Fibroblast of upper back skin (primary cell): ENCODE measurements at places on chromosomes 5 and 9.
A peak's percentile ranks its signal among the peaks of the same experiment; 100 is the strongest.

GRCh38 chr5:140239461-140239860 is 63.4 kb downstream of the PFDN1 start:
- DNase-seq, result no peak

GRCh38 chr5:156486394-156487238 is 159.7 kb downstream of the SGCD start:
- no peak for DNase-seq

- DNase-seq, result no peak
These were observed 82.2 kb upstream of the RFX3 start for GRCh38 chr9:3608011-3608410.

DNA sequence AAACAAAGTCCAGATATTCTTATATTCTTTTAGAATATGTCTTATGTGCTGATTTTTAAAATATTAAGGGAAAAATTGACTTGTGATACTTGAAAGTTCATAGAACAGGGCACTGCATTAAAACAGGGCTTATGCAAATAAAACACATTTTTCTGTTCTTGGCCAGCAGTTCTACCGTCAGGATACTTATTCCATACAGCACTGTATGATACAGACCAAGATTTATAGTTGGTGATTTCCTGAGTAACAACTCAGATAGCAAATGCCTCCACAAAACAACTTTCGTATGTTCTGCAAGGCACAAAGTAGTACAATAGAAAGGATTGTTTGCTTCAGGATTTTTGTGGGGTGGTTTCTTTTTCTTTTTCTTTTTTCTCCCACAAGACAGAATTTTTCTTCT is 70.0 kb downstream of the F2RL2 start:
- DNase-seq, result no peak

DNA sequence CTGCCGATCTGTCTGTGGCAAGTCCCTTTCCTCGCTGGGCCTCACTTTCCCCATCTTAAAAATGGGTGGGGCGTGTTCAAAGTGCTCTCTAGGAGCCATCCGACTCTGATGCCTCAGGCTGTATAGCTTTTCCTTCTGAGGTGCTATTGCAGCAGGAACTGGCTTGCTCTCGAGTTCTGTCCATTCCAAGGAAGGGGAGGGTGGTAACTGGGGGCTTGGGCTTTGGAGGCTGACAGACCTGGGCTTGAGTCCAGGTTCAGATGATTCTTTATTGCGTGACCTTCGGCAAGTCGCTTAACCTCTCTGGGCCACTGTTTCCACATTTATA is 139.5 kb downstream of the RGS3 start:
- no peak for DNase-seq

DNA sequence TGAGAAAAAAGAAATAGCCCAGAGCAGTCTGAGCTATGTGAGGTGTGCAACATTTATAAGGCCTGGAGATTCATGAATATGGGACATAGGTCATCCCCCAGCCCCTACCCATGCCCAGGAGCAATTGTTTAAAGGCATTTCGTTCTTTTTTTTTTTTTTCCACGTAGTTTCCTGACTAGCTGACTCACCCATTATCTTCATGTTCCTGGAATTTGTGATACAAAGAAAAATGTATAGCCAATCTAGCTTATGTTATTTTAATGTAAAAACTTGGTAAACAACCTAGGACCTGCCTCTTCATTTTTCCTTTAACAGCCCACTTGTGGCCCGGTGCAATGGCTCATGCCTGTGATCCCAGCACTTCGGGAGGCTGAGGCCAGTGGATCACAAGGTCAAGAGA is 81.3 kb downstream of the OSTF1 start:
- DNase-seq, result peak; percentile 25

GRCh38 chr9:103014242-103014641 is 19.1 kb downstream of the CYLC2 start:
- DNase-seq, result no peak

DNA sequence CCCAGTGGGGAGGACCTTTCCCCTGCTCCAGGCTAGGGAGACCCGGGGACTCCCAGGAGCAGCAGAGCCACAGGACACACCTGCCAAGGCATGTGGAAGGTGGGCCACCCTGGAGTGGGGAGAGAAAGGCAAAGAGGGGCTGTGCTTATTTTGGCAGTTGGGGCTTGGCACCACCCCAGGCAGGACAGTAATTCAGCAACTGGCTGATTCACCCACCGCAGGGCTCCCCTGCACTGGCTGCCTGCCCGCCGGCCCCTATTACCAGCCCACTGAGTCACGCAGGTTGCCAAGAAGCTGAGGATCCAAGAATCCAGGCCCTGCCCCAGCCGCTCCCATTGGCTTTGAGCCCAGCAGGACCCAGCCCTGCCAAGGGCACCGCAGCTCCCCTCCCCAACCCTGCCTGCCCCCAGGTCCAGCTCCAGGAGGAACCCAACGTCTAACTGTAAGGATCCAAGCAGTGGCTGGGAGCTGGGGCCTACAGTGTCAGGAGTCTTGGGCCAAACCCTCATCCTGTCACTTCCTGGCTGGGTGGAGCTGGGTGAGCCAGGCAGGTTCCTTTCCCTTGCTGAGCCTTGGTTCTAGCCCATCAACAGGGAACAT is 14.2 kb upstream of the RALGDS start:
- DNase-seq, result peak; percentile 83

DNA sequence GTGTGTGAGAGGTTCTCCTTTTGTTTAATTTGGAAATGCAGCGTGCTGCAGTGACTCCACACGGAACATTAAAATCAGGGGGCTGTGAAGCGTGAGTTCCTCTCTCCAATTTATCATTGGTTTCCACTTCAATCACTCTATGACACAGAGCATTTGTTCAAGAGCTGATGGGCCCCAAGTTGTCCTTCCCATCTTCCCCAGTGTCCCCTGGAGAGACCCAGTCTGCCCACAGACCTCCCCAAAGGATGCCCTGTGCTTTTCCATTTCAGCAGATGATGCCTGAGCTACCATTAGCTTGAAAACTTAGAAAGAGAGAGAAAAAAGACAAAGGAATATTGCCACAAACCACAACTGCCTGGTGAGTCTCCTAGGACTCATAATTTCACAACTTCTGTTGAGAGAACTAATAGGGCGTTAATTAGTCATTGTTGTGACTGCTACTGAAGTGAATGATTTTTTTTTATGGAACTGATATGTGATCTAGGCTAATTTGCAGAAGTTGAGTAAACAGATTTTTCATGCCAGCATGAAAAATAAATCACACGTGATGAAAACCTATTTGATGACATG is 772.7 kb downstream of the SEMA5A start:
- peak; percentile 15 for DNase-seq

GRCh38 chr5:159471904-159472303 is 141.6 kb upstream of the IL12B start:
- no peak for DNase-seq

DNA sequence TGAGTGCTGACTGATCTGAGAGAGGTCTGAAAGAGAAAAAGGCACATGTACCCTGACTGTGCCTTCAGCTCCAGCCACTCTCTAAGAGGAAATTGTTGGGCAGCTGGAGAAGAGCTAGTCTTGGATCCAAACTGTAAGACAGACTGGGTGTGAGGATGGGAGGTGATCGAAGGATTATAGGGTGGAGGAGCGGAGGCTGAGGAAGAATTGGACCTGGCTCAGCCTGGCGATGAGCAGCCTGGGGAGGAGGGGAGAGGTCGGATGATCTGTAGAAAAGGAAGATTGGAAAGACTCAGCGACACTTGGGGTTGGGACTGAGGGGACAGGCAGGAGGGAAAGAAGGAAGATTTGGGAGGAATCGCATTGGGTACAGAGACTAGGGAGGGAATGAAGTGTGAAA is 98.6 kb upstream of the SLC25A48 start:
- no peak for DNase-seq

- DNase-seq, result peak; percentile 13
These were observed 268.6 kb upstream of the MVB12B start for GRCh38 chr9:126058011-126058531.

DNA sequence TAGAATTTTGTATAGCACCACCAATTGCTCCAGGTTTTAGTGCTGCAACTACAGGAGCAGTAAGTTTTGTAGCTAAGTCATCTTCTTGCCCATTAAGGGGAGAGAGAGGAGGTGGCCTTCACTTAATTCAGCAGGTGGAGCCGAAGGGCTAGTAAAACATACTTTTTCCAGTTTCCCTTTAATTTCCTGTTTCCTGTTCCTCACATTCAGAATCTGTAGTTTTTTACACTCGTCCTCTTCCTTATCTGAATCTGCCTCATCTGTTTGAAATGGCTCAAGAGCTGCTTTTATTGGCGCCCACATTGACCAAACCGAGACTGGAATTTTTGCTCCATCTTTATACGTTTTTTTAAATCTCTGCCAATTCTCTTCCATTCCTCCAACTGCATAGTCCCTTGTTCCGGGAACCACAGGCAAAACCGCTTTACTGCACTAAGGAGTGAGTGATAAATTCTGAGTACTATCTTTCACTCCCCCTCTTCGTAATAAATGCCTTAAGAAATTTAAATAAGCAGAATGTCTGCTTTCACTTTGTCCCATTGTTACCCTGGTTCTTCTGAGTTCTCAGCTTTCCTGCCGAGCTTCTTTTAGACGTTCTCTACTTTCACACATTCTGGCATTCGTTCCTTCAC is 133.9 kb downstream of the DROSHA start:
- no peak for DNase-seq

- no peak for DNase-seq
These were observed 49.8 kb upstream of the FCN1 start for GRCh38 chr9:134967547-134967930.

DNA sequence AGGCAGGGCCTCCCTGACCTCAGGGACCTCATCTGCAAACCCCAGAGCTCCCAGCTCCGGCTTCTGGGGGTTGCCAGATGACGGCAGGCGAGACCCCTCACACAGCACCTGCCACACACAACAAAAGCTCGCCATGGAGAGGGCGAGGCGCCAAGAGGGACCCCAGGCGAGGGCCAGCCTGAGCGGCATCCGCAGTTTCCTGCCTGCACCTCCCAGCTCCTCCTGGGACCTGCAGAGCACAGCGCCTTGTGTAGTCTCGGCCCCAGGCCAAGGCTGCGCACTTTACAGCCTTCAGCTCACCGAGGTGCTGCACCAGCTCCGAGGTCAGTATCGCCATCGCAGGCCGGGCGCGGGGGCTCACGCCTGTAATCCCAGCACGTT is 82.4 kb upstream of the ADAMTS2 start:
- no peak for DNase-seq

GRCh38 chr9:91275655-91276054 is 86.1 kb downstream of the AUH start:
- DNase-seq, result no peak

GRCh38 chr9:89305868-89306267 is 5.1 kb upstream of the CKS2 start:
- no peak for DNase-seq

GRCh38 chr5:114243281-114243971 is 118.4 kb upstream of the KCNN2 start:
- DNase-seq, result peak; percentile 88

GRCh38 chr5:175576096-175576495 is 81.8 kb upstream of the HRH2 start:
- DNase-seq, result no peak

- no peak for DNase-seq
These were observed 196 bp upstream of the GRM6 start for GRCh38 chr5:178995341-178995690.

- DNase-seq, result no peak
These were observed 115.7 kb upstream of the EPB41L4A start for GRCh38 chr5:112534611-112535255.

GRCh38 chr5:55149308-55149795 is 10.6 kb upstream of the GPX8 start:
- DNase-seq, result peak; percentile 8

- DNase-seq, result no peak
These were observed 20.7 kb upstream of the PURA start for GRCh38 chr5:140093179-140093578.

DNA sequence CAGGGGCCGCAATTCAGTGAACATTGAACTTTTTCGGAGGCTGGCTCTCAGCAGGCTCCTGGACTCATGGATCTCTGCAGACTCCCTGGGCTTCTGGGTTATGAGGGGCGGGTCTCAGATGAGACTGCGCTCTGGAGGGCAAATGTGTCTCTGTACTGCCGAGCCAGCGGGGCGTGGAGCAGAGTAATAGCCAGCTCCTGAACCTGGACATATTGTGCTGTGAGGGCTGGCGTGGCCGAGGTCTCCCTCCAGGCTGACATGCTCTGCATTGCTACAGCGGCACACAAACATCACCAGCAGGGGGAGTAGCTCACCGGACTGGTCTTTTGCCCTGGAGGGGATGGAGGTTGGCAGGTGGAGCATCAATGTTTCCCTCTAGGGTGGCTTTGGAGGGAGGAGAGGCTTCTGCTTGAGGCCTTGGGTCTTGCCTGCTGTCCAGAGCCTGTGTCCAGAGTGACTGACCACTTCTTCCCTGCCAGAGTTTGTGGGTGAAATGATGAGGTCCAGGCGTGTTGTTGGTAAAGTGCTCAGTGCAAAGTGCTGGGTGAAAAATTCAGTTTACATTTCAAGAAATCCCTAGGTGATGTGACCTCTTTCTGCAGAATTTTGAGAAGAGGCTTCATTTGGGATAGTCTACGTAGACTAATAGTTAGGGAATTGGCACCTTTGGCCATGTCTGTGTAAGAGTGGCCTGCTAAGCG is 10.9 kb upstream of the GADD45G start:
- DNase-seq, result peak; percentile 35

DNA sequence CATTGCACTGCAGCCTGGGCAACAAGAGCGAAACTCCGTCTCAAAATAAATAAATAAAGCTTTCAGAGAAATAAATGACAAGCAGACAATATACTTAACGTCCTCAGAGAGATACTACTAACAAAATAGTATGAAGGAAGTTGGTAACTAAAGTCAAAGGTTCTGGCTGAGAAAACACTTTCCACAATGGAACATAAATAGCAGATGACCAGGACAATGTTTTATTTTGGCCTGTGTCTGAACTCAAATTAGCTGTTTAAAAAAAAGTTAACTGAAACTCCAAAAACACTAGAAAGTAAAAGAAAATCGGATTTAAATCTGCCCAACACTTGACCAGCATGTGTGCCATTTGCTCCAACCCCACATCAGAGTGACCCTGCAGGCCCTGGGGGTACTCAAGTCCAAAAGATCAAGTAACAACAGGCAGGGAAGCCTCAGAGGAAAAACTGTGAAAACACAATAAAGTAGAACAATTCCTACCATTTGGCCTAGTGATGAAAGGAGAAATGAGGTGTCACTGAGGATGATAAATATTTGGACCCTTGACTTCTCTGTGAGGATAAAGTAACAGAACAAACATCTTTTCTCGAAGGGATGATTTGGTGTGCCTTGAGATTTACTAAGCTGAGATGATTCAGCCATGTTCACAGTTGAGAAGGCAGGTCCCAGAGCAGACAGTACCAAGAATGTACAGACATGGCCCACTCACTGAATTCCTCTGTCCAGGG is 47.7 kb downstream of the LHFPL2 start:
- DNase-seq, result peak; percentile 86

- DNase-seq, result no peak
These were observed 42.3 kb downstream of the IPPK start for GRCh38 chr9:92627651-92628050.
